ENCODE measurements at places on chromosomes 11 and 22. TPM values are rescaled to one million over a fixed set of nuclear protein-coding genes. Genes with fewer than 3 reads are reported as not detected.

SMC1B gene
- total RNA-seq: not detected

CATSPER1 gene
- total RNA-seq: 0.61 TPM

FXYD6 gene
- total RNA-seq: not detected

DNA sequence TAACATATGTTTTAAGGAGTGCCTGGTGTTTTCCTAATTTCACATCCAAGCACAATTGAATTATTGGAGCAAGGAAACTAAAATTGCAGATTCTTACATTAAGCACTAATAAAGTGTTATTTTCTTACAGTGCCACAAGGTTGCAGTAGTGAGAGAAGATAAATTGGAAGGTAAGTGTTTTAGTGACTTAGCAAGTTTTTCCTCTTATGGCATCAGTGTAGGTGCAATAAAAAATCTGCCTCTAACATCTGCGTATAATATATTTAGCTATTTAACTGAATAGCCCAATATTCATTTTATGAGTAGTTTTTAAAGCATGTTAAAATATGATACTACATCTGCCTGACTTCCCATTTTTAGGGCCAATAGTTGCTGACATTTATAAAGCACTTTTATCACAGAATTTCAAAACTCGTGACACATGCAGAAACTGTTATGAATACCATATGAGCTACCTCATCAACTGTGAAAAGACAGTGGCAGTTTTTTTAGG is 19.0 kb downstream of the POLD3 start:
- no peak overlapping the region for H3K4me3 ChIP-seq
- peaks cover 32% of the 10 kb centered on the region for H3K36me3 ChIP-seq
- H3K27me3 ChIP-seq: no peaks in the 10 kb centered on the region
- peak; percentile 55 for DNase-seq

ADORA2A gene
- total RNA-seq: 1.4 TPM

DNA sequence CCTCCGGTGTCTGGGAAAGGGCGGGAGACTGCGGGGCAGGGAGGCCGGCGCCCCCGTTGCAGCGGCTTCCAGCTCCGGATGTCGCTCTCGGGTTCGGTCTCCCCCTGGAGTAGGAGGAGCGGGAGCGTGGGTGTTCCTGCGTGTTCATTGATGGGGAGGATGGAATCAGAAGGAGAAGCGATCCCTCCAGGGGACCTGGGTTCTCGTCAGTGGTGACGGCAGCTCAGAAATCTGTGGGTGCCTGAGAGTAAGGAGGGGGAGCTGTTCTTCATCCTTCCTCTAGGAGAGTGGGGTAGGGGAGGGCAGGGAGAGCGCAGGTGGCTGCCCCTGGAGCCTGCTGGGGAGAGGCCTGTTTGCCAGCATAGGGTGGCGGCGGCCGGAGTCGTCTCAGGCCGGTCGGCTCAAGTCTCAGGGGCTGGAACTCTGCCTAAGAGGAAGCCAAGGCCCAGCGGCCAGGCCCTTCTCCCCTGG is 1.1 kb downstream of the UBASH3B start:
- no peak overlapping the region for H3K27ac ChIP-seq
- H3K4me3 ChIP-seq: peak overlapping the region; percentile 77

GSTT2 gene
- not detected for total RNA-seq

GRCh38 chr11:95469258-95469657 is 238.3 kb upstream of the SESN3 start:
- no peaks in the 10 kb centered on the region for H3K4me1 ChIP-seq
- no peak overlapping the region for H3K27ac ChIP-seq
- H3K4me3 ChIP-seq: no peak overlapping the region
- H3K36me3 ChIP-seq: no peaks in the 10 kb centered on the region
- no peaks in the 10 kb centered on the region for H3K27me3 ChIP-seq
- no peak for DNase-seq

DNA sequence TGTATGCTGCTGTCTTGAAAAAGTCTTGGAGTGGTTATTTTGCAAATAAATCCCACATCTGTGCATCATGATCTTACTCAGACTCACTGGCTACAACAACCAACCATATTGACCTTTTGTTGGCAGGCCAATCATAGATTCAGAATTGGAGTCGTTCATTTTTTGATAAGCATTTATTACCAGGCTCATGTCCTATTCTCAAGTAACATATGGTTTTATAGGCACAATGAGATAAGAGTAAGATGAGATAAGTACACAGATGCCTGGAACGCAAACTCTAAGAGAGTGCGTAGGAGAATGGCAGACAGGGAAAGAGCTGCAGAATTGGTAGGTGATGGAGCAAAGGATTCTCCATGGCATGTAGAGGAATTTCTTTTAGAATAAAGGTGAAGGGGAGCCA is 71.6 kb upstream of the SLC5A12 start:
- DNase-seq: no peak
- no peaks in the 10 kb centered on the region for H3K27me3 ChIP-seq
- no peak overlapping the region for H3K27ac ChIP-seq
- H3K4me1 ChIP-seq: no peaks in the 10 kb centered on the region

- no peak overlapping the region for H3K27ac ChIP-seq
- no peak overlapping the region for H3K4me3 ChIP-seq
- H3K36me3 ChIP-seq: no peaks in the 10 kb centered on the region
- no peak for DNase-seq
- no peaks in the 10 kb centered on the region for H3K27me3 ChIP-seq
- no peaks in the 10 kb centered on the region for H3K4me1 ChIP-seq
Observed at GRCh38 chr11:122007601-122008071, 108.4 kb downstream of the BLID start.

ARFIP2 gene
- 76.3 TPM for total RNA-seq

GRCh38 chr11:37506531-37506930 is 908.5 kb upstream of the RAG2 start:
- peak; percentile 19 for DNase-seq
- H3K36me3 ChIP-seq: no peaks in the 10 kb centered on the region
- H3K4me3 ChIP-seq: no peak overlapping the region

TUBA8 gene
- total RNA-seq: 0.66 TPM

- H3K27me3 ChIP-seq: peaks cover 21% of the 10 kb centered on the region
- no peaks in the 10 kb centered on the region for H3K36me3 ChIP-seq
- H3K4me1 ChIP-seq: no peaks in the 10 kb centered on the region
- H3K4me3 ChIP-seq: no peak overlapping the region
Observed at GRCh38 chr11:133714471-133715375, 130.6 kb downstream of the SPATA19 start.

PKNOX2 gene
- total RNA-seq: not detected

Measured in MCF 10A (cell line).